ENCODE measurements at places on chromosomes 7 and 10. TPM values are rescaled to one million over a fixed set of nuclear protein-coding genes. Genes with fewer than 3 reads are reported as not detected.

Gene WDR11
- total RNA-seq, result 61.8 TPM

DNA sequence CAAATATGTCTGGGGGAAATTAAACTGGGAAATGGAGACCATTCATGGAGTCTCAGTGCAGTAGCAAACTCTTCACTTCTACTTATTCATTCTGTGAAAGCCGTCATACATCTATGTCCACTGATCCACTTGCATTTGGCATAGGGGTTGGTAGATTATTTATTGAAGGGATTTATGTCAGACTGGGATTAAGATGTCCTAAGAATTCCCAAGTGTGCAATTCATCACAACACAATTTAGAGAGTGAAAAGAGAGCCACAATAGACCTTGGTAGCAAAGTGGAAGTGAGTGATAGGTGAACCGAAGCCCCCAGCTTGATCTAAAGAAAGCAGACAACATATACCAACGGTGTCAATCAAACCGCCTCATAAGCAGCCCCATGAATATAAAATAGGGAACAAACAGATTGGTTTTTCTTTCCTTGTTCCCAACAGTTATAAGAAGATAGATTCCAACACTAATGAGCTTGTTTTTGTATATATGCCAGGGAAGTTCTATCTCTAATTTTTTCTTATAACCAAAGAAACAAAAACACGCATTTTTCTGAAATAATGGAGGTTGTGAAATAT lies 234.3 kb downstream of the CACNA2D1 start:
- no peak for DNase-seq

Gene GLI3
- 8.7 TPM for total RNA-seq

- DNase-seq, result no peak
Observed at GRCh38 chr7:142569851-142570250, 179.4 kb upstream of the PRSS1 start.

DNA sequence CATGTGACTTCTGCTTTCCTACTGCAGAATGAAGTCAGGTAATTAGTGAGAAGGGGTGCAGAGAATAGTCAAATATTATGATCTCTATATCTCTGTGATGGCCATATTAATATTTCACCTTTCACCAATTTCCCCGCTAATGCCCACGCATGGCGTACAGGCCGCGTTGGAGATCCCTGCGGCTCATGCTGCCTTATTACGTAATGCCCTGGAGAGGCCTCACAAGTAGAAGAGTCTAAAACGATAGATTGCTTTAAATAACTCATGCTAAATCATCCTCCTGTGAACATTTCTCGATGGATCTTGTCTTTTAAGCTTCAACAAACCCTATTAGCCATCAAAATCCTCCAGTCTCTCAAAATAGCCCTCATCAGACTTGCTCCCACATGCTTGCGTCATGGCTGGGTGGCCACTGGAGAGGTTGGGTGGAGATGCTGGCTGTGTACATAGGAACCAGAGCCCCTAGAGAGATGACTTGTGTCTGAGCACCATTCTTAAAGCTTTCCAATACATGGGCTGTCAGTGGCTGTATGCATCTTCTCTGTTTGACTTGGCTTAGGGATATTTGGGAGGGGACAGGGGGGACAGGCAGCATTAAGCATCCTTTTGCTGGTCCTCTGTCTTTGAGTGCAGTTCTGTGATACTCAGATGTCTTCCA lies 79.5 kb upstream of the INSYN2A start:
- DNase-seq, result no peak

Gene LIPA
- total RNA-seq, result 41.6 TPM

Gene HOXA10
- total RNA-seq, result 19.0 TPM

GRCh38 chr10:17649836-17650235 lies 5.9 kb downstream of the STAM start:
- DNase-seq, result no peak

- no peak for DNase-seq
Observed at GRCh38 chr7:146791344-146792285, 675.0 kb downstream of the CNTNAP2 start.

GRCh38 chr7:22252936-22253536 lies 103.9 kb downstream of the RAPGEF5 start:
- no peak for DNase-seq

DNA sequence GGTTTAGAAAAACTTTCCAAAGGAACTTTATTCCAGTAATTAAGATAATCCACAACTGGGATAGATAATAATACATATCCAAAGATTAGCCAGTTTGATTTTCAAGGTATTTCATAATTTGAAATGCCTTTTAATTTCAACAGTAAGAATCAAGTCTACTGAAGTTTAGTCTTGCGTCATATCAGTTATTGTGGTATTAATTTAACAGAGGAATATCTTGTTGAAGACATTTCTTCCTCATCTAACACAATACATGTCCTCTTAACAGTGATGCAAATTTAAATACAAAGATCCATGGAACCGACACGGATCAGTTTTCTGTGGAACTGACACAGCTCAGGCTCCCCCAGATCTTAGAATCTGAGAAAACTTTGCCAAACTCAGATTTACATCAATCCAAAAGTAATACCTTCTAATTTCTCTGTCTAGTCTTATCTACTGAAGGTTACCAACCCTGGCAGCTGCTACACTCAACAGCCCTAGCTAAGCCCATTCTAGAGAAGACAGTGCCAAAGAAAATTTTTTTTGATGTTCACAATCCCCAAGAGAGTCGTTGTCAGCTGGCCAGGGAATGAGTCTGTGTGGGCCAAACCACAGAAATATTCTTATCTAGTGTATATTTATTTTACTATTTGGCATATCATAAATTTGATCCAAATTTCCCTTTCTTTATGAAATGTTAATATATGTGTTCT lies 365.2 kb upstream of the MEOX2 start:
- no peak for DNase-seq

Gene ZNF365
- total RNA-seq, result 0.21 TPM

- no peak for DNase-seq
Observed at GRCh38 chr10:48910548-48910947, 29.1 kb downstream of the LRRC18 start.

- no peak for DNase-seq
Observed at GRCh38 chr7:2066251-2066919, 166.4 kb downstream of the MAD1L1 start.

DNA sequence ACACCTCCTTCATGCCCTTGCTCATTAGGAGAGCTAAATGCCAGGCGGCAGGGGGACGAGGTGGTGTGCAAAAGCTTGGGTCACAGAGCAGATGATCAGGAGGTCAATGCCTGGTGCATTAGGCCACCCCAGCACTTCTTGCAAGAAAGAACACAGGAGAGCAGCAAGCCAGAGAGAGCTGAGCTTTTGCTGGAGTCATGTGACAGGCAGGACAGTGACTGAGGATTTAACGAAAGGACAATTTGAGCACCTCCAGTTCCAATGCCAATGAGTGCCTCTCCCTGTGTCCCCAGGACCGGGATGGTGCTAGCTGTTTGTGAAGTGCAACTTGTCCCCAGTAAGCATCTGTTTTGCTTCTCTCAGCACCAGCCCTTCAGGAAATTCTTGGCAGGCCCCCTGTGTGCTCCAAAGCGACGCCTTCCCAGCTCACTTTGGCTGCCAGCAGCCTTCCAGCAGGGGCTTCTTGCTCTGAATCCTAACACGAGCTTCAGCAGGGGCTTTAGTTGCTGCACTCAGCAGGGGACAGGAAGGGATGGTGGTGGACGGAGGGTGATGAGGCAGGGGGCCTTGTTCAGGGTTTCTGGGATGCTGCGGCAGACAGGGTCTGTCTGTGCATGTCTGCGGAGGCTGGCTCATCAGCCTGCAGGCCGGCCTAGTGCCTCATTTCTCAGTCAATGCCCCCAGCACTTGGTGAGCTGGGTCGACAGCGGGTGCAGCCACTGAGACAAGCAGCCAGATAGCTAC lies 368.1 kb downstream of the RPS24 start:
- no peak for DNase-seq

DNA sequence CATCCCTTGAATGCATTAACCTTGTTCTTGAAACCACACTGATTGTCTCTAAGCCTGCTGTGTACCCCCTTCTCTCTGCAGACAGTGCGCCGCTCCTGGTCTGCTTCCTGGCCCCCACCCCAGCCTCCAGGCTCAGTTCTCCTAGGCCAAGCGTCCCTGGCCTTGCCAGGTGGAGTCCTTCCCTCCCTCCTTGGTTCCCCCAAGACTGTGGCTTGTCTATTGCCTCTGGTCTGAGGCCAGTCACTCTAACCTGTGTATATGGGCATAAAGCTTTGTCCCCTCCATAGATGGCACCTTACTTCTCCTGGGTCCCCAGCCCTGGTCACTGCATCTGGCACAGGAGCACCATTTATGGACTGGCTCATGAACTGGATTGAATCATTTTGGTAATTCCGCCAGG lies 133.5 kb upstream of the EEPD1 start:
- no peak for DNase-seq

DNA sequence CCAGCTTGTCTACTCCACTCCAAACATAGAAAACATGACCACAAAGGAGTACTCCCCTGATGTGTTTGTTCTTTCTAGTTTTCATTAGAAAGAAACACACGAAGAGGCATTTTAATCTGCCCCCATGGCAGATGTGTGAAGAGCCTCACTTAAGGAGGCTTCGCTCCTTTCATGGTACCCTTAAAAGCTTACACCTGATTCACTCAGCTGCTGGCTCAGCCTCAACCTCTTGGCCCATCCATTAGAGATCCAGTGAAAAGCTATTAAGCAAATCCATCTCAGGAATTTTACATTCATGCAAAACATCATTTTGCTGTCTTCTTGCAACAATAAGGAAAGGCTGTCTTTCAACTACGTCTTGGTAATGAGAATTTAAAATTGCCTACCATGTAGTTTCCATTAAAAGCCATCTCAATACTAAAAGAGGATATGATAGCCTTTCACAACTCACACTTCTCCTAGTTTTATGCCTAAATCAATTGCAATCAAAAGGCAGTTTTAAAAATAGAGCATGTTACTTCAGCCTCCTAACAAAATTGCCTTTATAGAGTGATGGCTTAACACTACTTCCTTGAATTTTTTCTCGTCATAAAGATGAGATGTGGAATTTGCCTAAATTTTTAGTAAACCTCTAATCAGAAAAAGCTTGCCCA lies 22.7 kb downstream of the MACC1 start:
- DNase-seq, result no peak

DNA sequence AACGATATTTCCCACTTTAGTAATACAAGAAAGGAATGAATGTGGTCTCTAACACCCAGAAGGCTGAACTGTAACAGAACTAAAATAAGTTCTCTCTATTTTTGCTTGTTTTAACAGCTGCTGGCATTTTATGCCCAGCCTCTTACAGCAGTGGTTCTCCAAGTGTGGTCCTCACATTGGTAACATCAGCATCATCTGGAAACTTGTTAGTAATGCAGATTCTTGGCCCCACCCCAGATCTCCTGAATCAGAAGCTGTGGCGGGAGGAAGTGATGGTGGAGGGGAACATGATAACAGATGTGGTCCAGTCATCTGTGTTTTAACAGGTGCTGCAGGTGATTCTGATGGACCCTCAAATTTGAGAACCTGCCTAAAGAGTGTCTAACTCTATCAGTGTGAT lies 170.1 kb downstream of the TMEM26 start:
- DNase-seq, result no peak

Gene CYP3A5
- 17.5 TPM for total RNA-seq

- DNase-seq, result no peak
Observed at GRCh38 chr7:54985426-54986330, 33.1 kb upstream of the EGFR start.

Gene TEX36
- total RNA-seq, result not detected

Gene TRPV5
- 0.20 TPM for total RNA-seq

- no peak for DNase-seq
Observed at GRCh38 chr7:16025696-16026095, 339.2 kb upstream of the MEOX2 start.

DNA sequence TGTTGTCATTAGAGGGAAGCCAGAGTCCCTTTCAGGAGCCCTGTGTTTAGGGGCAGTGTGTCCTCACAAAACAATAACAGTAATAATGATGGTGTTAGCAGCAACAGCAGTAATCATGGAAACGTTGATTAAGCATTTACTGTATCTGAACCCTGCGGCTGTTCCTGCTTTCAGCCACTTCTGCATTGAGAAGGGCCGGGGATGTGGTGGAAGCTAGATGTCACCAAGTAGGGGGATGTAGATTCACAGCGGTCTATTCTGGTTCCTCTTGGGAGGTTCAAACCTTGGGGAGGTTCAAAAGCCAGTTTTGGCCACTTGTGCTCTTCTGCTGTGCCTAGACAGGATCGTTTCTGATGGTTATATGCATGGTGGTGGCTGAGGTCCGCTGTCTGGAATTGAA lies 44.8 kb downstream of the PRPF18 start:
- DNase-seq, result no peak

Gene LIPN
- not detected for total RNA-seq

DNA sequence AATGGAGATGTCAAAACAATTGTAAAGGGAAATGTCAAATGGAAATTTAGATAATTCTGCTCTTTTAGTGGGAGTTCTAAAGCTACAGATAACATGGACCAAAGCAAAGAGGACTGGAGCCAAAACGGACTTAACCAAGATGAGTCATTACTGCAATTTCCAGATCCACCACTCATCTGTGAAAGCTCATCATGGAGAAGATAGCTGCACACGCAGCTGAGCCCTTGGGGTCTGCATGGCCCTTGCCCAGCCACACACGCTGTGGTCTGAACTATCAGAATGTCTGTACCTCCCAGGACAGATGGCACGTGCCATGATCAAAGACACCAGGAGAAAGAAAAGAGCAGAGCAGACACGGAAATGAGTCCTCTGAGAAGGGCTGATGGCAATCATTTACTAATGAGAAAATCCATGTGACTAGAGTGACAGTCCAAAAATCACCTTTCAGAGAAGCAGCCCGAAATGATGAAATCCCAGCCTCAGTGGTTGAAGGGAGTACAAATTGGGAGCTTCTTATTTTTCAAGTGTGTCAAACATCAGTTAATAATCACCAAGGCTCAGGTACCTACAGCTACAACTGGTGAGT lies 177.9 kb upstream of the MGMT start:
- no peak for DNase-seq

DNA sequence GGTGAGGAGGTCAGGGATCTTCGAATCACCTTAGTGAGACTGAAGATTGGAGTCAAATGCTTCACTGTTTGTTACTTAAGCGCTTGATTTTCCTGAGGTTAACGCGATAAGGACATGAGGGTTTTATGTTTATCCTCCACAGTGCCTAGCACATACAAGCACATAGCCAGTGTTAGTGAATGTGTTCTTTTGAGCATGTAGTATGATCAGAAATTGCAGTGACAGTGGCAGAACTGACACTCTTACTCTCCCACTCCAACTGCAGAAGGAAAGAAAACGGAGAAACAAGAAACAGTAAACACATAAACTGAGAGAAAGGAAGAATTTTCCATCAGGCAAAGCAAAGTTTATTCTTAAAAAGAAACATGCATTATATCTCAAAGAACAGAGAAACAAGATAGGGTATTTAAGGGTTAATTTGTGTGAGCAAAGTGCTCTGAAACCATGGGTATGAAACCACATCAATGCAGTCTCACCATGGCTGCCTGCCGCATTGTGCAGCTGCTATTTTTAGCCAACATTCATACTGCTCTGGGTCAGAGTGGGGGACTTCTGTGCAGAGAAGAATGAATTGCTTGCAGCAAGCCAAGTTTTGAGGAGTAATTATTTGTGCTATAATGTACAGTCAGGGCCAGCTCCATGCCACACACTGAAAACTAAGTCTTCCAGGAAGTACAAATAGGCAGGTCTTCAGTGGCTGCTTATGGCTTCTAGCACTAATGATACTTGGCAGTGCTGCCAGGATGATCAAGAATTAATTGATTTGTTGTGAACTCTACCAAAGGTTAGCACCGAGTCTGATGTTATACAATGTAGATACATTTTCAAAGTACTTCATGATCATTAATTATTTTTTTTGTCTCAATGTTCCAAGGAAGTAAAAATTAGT lies 152.0 kb downstream of the MACC1 start:
- DNase-seq, result no peak

Gene AKR1B15
- total RNA-seq, result 5.5 TPM

Measured in tibial nerve (tissue), 4 donors.